Stimulated activated CD4-positive, alpha-beta T cell treated with anti-CD3 and anti-CD28 coated beads, Interleukin-15, amount 100 ng/mL, for 48 hours (primary cell): ENCODE measurements at places on chromosomes 12 and 14.

- peak; percentile 23 for DNase-seq
These were observed 589 bp upstream of the HVCN1 start for GRCh38 chr12:110689281-110690126.

DNA sequence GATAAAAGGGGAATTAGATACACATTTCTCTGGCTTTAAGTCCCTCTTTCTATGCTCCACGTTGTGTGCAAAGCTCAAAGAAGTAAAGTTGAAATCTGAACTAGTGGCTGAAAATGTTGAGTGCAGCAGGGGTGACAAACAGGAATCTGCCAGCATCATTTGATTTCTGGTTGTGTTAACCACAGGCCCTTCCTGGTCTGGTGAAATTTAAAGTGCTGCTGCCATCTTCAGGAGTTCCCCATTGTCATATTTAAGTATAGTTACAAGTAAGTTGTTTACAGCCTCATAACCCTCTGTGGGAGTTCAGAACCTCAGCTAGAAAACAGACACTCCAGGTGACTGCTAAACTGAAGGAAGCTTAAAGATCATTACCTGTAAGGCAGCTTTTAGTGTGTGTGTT lies 90.9 kb upstream of the CCDC196 start:
- DNase-seq = no peak

GRCh38 chr12:122243965-122244364 lies 18.1 kb upstream of the DIABLO start:
- DNase-seq = no peak

DNA sequence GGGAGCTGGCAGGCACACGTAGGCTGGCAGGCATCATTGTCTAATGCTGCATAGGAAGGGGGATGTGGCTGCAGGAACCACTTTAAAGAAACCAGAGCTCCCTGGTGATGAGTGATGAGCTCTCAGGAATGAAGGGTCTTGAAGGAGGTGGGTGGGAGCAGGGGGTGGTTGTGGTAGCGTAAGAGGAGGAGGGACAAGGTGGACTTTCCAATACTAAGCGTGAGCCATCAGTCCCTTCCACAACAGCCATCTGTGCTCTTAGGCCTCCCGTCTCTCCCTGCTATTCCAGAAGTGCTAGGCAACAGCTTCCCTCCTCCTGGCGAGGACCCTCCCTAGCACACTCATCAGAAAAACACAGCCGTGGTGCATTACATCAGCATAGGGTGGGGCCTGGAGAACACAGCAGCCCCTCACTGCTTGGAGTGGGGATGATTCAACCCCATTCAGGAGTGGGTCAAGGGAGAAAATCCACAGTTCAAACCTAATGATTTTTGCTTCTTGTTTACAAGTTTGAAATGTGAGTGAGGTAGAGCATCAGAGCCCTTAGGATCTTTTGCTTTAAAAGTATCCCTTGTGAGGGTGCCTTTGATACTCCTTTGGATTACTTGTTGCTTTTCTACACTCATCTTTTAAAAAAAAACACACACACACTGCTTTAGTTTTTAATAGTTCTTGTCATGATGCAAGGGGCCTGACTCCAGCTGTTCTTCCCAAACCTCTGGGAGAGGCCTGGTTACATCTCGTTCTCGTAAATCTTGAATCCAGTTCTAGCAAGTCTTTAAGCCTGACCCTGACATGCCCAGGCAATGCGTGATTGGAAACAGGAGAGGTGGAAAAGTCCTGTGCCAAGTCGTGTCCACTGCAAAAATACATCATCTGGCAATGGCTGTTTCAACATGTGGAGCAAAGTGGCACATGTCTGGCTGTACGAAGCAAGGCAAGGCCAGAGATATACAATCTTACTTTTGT lies 356.4 kb upstream of the DDHD1 start:
- no peak for DNase-seq

- no peak for DNase-seq
These were observed 33.5 kb upstream of the C12orf42 start for GRCh38 chr12:103529306-103529705.

DNA sequence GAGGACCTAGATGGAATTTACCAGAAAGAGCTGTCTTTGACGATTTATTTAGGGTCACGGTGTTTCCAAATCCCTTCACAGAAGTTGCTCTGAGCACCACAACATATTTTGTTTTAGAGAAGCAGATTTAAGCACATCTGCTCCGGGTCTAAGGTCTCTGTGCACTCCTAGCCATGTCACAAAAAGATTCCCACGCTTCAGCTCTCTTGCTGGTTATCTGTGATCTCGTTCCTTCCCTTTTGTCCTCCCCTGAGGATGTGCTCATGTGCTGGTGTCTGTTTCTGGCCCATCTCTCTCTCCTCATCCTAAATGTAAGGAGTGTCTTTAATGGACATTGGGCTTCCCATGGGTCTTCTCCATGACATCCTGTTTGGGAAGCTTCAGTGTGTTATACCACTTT lies 53.7 kb upstream of the GNPNAT1 start:
- DNase-seq = no peak
